ENCODE measurements at places on chromosomes 6 and 20.

DNA sequence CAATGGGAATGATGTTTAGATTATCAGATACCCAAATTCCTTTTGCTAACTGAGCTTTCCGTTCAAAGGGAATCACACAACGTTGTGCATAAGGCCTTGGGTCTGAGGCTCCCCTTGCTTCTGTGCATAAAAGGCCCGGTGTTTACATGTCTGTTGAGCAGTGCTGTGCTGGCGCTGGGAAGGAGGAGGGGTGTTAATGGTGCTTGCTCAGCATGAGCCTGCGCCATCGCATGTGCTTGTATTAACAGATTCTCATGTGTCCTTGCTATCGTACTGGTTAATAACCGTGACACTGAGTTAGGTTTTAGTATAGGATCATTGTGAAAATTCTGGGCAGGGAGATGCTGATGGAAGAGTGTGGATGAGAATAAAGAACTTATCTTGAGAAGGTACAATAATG, 62.3 kb upstream of the TRAF3IP2 start:
- no peak for DNase-seq

DNA sequence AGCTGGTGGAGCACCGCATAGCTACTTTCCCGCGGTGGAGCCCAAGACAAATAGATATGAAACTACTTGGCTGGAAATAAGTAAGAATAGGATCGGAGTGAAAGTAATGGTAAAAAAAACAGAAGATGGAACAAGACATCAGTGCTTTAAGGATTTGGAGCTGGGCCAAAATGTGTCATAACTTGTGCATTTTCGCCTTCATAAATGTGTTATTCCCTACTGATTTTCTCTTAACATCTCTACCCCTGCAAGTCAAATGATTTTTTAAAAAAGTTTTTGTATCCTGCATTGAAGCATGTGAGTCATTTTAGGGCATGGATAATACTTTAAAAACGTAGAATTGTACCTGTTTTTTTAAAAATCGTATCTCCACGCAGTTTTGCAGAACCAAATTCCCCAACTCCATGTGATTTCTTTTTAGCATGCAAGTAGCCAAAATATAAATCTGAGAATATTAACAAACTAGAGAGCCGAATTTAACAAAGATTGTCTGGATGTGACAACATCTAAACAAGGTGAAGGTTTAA, 882 bp upstream of the FAM184A start:
- DNase-seq: no peak

DNA sequence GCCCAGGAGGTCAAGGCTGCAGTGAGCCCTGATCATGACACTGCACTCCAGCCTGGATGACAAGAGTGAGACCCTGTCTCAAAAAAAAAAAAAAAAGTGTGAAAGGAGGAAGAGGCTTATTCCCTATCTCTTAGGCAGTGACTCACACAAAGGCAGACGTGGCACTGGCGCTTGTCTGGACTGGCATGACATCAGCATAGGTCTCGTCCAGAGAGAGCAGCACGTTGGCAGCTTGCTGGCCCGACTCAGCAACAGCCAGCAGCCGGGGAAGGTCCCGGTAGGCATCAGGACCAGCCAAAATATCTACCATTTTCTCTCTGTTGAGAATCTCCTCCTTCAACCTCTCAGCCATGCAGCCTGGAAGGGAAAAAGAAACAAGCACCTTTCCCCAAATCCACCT, 14.1 kb downstream of the CDK5RAP1 start:
- DNase-seq: no peak

DNA sequence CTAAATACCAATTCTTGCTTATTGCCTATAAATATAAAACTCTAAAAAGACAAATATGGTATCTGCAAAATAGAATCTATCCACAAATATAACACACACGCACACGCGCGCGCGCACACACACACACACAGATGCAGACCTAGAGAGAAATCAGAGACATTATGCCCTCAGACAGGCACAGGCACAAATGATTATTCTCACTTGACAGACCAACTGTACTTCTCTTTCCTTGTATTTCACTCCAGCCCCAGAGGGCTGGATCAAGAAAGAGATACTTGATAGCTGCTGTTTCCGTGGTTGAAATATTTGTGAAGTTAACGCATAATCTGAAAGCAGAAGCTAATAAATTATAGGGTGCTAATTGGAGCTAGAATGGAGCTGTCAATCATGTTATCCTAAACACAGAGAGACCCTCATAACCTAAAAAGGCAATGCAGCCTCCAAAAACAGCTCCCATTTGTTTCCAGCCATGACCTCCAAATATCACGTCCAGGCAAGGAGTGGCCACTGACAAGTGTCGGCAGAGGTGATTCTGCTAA, 11.5 kb downstream of the VGLL2 start:
- DNase-seq: no peak

DNA sequence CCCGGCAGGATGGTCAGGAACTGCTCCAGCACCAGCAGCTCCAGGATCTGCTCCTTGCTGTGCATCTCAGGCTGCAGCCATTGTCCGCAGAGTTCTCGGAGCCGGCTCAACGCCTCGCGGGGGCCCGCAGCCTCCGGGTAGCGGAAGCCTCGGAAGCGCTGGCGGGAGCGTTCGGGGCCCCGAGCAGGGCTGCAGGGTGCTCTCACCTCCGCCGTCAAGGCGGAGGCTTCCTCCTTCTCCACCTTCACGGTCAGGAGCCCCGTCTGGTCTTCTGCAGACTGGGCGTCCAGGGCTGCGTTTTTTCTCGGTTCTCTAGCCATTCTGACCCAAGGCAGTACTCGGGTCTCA, 434 bp downstream of the ZKSCAN4 start:
- no peak for DNase-seq

DNA sequence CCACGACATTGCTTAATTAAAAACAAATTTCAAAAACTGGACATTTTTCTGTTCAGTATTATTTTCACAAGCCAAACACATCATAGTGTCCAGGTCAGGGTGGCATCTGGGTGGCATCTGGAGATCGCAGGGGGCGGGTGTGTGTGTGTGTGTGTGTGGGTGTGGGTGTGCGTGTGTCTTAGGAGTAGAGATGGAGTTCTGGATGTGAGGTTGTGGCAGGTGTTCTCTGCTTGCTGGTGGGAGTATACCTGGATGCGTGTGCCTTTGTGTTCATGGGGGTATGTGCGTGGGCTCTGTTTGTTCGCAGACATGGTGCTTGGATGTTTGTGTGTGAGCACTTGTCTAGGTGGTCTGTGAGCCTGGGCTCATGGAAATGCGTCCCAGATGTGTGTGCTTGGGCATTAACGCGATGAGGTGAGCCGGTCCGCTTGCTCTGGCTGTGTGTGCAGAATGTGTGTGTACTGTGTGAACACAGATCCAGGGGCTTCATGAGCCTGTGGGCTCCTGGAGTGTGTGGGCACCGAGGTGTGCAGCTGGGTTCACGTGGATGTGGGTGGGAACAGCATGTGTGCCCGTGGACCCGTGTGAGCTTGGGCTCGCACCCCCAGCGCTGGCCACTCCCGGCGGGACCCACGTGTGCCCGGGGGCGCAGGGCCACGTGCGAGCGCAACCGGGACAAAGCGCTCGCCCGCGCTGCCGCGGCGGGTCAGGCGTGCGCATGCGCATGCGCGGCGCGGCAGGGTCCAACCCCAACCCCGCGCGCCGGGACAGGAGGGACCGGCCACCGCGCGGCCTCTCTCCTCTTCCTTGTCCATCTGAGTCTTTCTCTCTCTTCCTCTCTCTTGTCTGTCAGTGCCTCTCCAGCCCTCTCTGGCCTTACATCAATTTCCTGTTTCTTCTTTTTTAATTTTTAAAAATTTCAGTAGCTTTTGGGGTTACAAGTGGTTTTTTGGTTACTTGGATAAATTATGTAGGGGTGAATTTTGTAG, 60.4 kb downstream of the SRC start:
- no peak for DNase-seq

GRCh38 chr6:22248513-22249308, 48.1 kb downstream of the PRL start:
- DNase-seq: no peak

DNA sequence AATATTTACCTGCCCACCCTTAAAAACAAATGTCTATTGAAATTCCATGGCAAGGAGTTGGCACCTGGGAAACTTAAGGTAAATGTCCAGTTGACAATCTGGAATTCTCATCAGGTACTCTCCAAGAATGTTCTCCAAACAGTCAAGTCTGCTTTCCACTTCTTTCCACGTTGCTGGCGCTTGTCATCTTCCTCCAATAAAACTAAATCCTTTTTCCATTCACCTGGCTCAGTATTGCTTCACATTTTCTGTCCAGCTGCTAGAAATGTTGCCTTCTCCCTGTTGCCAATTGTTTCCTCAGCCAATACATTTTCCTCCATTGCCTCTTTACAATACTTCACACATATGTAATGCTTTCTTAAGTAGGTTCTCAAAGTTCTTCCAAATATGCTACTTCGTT, 1288.1 kb upstream of the MAP3K7 start:
- DNase-seq: no peak

GRCh38 chr6:119274197-119274595, 75.4 kb downstream of the MAN1A1 start:
- no peak for DNase-seq

GRCh38 chr6:35166520-35166919, 25.4 kb upstream of the TCP11 start:
- DNase-seq: no peak

DNA sequence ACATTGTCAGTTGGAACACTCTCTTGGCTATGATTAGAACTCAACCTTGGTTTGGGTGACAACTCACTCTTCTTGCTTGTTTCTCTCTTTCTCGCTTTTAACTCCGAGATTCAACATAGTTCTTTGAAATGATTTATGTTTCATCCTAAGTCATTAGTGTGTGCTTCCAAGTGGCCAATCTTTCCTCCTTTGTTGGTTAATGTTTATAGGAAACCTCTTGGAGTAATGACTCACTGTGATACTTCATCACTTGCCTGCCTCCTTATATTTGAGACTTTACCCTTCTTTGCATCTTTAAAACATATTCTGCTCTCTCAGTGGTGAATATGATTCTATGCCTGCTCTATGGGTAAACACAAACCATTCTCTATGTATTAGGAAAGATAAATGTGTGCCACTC, 279.7 kb upstream of the FLRT3 start:
- no peak for DNase-seq

- no peak for DNase-seq
Observed at GRCh38 chr20:39356908-39357307, 394.8 kb downstream of the DHX35 start.

DNA sequence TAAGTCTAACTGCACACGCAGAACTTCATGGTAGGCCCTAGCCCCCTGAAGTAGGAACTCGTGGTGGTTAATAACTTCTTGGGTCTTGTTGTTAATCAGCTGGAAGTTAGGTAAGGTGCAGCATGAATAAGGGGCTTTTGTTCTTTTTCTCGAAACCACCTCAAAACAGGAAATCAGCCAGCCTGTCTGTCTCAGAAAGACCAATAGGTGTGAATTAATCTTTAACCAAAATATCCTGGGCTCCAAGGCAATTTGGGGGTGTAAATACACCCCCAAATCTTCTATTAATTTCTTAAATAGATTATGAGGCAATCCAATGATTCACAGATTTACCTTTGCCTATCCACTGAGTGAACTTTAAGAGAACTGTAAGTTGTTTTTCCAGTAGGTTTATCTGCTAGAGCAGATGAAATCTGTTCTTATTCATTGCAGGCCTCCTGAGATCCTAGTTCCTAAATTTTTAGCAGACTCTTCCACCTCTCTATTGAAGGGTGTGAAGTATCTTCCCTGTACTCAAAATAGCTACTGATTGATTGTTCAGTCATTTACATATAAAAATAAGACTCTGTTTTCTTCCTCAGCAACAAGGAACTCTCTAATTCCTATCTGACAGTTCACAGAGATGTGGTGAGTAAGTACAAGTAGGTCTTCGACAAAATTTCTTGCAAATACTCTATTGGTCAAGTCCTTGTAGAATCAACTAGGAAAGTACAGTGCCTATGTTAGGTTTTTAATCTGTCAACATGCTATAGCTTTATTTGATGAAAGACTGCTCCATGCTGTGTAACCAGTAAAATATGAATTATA, 427.1 kb upstream of the NOX3 start:
- no peak for DNase-seq

DNA sequence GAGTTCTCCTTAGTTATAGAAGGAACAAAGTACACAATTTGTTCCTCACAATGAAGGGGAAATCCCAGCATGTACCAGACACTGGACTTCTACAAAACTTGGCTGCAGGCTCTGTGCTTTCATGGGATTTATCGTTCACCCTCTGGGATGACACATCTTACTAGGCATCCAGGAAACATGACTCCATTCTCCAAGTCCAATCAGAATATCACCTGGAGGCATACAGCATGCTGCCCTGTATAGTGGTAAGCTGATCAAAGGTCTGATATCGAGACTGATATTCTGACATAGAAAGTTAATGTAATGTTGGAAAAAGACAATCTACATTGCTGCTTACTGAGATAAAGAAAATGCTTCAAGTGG, 6.7 kb downstream of the RWDD2A start:
- DNase-seq: no peak

DNA sequence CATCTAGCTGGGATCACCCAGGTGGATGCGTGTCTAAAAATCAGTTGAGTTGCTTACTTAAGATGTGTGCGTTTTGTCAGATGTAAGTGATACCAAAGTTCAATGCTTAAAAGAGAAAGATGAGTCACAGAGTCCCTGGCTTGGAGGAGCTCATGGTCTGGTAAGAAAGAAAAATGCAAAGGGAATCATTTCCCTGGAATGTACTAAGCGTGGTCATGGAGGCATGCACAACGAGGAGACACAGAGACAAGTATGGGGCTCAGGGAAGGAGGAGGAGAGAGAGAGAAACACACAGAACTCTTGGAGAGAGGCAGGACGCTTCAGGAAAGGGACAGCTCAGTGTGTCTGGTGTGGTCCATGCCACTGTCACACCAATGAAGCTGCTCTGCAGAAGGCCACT, 186.9 kb upstream of the GMDS start:
- DNase-seq: no peak

DNA sequence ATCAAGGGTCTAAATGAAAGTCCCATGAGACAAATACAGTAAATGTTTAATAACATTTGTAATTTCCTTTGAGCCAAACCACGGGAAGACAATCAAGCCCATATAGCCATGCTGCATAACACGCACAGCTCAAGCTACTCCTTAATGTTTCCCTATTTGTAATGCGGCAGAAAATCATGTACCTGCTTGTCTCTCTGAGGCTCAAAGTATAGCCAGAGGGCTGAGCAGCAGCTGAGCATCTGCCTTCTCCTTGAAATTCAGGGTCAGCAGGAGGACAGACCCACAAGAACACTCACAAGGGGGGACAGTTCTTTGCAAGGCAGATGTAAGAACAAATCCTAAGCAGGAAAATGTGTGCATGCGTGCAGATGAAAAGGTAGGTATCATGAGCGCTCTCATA, 45.8 kb upstream of the JARID2 start:
- DNase-seq: no peak

Data from stimulated activated CD8-positive, alpha-beta memory T cell treated with anti-CD3 and anti-CD28 coated beads, Interleukin-7, amount 100 ng/mL, for 1 hour (primary cell).